ENCODE measurements at places on chromosomes 6 and 20. TPM values are rescaled to one million over a fixed set of nuclear protein-coding genes. Genes with fewer than 3 reads are reported as not detected.

Gene KIF16B
- total RNA-seq, result 11.2 TPM

Gene PRELID3B
- total RNA-seq, result 38.0 TPM

DNA sequence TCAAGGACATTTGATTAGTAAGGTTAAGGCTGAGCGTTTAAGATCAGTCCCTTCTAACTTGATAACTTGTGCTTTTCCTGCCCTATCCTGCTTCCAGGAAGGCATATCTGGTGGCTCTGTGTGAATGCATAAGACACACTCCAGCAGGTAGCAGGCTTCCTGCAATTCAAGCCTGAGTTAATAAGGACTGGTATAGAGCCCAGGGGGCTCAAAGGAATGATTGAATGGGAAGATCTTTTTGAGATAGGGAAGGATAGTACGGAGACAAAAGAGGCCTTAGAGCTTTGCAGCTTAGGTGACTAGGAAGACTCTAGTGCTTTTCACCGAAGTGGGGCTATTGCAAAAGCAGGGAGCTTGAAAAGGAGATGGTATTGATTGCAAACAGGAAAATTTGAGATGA lies 307.1 kb downstream of the GRIK2 start:
- DNase-seq, result no peak

GRCh38 chr6:121460170-121460569 lies 24.7 kb downstream of the GJA1 start:
- no peak for DNase-seq

- no peak for DNase-seq
These were observed 286.3 kb downstream of the BTBD3 start for GRCh38 chr20:12203981-12204380.

GRCh38 chr20:10837901-10838300 lies 164.1 kb upstream of the JAG1 start:
- no peak for DNase-seq

Gene PACRG
- total RNA-seq, result 2.5 TPM

- no peak for DNase-seq
These were observed 48.7 kb upstream of the ADGRF1 start for GRCh38 chr6:47090881-47091280.

DNA sequence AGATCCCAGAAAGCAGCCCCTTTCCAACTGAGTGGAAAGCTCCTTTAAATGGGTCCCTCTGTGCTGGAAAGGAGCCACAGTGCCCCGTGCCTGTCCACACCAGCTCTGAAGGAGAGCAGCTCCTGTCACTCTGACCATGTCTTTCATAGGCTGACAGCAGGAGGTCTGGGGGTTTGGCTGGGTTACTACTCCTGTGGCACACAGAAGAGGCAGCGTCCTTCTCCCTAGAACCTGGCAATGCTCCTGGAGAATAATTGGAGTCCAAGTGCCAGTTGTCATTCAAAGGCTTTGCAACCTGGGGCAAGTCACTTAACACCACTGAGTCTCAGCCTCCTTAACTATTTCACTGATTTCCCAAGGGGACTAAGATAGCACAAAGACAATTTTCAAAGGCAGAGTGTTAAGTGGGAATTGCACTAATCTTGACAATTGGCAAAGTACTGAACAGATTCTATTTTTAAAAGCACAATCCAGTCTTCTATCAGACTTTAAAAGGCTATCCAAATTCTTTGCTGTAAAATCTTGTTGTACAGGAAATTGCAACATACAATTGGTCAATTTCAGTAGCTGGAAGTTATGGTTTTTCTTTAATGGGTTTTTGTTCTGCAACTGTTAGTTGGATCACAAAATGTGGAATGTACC lies 457.2 kb downstream of the KIF16B start:
- DNase-seq, result no peak

GRCh38 chr20:20020908-20021307 lies 3.7 kb downstream of the NAA20 start:
- no peak for DNase-seq

DNA sequence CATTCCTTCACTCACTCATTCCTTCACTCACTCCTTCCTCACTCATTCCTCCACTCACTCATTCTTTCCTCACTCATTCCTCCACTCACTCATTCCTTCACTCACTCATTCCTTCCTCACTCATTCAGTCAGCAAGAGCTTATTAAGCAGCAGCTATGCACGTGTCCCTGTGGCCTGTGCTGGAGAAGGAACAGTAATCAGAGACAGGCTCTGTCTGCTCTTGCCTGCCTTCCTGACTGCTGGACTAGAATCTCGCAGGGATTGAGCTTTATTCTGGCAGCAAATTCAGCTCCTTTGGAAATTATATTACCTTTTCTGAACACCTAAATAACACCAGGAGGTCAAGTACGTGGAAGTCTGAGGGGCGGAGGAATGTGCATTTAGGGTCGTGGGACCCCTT lies 138.9 kb upstream of the AGPAT4 start:
- DNase-seq, result no peak

Gene ZNF831
- total RNA-seq, result not detected

Gene CLPSL1
- not detected for total RNA-seq

Gene RIMS4
- total RNA-seq, result 1.7 TPM

DNA sequence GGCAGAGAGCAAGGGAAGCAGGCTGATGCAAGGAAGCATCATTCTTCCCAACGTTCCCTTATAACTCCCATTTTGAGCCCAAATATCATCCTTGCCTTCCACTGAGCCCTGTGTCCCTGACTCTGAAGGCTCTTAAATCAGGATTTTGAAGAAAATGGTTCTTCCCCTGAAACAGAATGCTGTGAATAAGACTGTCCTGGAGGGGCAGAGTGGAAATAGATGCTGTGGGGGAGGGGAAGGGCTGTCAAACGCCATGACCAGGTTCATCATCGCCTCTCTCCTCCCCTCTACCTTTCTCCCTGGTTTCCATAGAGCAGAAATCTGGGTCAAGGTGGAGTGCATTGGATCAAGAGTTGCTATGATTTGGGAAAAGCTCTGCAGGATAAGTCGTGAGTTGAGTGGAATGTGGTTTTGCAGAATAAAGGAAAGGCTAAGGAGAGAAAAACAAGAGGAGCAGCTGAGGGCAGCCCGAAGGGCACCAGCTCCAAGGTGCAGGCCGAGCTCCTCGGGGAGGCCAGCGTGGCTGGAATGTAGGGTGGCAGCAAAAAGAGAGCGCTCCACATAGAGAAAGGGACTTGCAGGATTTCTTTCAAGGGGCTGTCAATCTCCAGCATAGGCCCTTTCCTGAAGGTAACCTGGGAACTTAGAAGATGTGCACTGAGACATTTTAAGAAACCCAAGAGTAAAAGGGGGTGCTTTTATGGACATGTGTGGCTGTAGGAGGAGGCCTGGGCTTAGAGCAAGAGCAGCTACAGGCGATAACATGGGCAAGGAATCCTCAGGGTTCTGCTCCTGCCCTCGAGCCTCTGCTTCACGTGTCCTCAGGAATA lies 120.8 kb upstream of the CDYL start:
- no peak for DNase-seq

GRCh38 chr6:118897386-118897785 lies 3.4 kb downstream of the ASF1A start:
- DNase-seq, result no peak

- DNase-seq, result no peak
These were observed 301.2 kb downstream of the RNGTT start for GRCh38 chr6:88662163-88662580.

- no peak for DNase-seq
These were observed 149.6 kb downstream of the LINC00237 start for GRCh38 chr20:20956513-20956931.

DNA sequence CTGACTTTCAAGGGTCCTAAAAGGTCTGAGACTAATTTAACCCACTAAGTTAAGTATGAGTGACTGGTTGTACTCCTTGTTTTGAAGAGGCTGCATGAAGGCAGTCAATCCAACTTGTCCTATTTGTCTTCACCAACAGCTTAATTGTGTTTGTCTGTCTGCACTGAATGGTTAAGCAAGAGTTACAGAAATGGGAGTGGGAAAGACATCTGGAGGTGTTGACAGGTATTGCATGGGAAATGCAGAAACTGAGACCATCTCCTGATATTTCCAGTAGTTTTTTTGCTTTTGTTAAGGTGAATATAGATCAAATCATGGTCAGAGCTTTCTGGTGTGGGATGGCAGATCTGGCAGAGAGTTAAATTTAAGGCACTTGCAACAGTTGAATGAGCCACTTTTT lies 6.5 kb downstream of the FUT9 start:
- no peak for DNase-seq

GRCh38 chr20:10356628-10357027 lies 77.4 kb downstream of the MKKS start:
- no peak for DNase-seq

DNA sequence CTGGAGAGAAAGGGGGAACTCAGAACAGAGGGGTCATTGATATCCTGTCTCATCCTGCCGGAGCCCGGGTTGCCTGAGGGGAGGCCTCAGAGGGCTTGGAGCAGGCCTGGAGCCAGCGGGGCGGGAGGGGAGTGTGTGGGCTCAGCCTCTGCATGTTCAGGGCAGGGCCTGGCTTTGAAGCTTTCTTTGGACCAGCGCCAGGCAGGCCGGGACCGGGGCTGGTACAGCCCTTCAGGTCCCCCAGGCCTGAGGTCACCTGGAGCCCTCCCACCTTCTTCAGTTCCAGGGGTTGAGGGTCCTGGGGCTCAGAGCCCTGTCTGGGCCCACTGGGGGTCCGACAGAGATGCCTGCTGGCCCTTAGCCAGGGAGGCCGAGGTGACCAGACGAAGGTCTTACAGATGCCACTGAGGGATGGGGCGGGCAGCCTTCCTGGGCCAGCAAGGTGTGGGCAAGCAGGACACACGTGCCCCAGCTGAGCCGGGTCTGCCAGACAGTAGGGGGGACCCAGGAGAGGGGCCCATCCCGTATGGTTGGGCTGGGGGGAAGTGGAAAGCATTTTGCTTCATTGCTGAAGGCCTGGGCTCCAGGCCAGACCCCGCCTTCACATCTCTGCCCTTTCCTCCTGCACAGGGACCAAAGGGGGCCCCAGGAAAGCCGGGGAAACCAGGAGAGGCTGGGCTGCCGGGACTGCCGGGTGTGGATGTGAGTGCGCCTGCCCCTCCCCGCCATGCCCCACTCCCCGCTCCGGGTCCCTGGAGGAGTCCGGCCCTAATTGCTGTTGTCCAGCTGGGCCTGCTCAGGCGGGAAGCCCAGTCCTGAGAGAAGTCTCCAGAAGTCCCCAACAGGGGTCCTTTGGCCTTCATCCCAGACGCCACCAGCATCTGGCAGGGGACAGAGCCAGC lies 2.0 kb downstream of the COL9A3 start:
- DNase-seq, result no peak

DNA sequence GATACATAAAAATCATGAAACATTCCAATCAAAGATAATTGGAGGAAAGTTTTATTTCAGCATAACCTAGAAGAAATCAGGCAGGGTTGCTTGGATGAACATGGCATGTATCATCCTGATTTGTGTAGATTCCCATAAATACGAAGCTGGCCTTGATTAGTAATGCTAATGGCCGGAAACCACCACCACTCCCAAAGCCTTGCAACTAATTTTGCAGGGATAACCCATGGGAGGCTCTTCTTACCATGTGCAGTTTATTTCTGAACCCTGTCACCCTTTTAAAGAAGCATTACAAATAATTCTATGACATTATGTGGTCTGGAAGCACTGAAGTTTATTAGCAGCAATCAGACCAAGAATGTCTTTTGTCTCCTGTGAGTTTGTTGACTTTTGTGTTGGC lies 80.8 kb downstream of the AIG1 start:
- no peak for DNase-seq

Gene TNFRSF21
- 23.1 TPM for total RNA-seq

- no peak for DNase-seq
These were observed 111.7 kb upstream of the PTPRK start for GRCh38 chr6:128632131-128632530.

GRCh38 chr6:100664274-100665040 lies 199.7 kb upstream of the SIM1 start:
- DNase-seq, result no peak

GRCh38 chr6:2185466-2185865 lies 59.9 kb downstream of the GMDS start:
- no peak for DNase-seq

- no peak for DNase-seq
These were observed 536.2 kb upstream of the NRSN1 start for GRCh38 chr6:23589811-23590210.

GRCh38 chr6:56856036-56856580 lies 98.8 kb upstream of the BEND6 start:
- DNase-seq, result no peak

DNA sequence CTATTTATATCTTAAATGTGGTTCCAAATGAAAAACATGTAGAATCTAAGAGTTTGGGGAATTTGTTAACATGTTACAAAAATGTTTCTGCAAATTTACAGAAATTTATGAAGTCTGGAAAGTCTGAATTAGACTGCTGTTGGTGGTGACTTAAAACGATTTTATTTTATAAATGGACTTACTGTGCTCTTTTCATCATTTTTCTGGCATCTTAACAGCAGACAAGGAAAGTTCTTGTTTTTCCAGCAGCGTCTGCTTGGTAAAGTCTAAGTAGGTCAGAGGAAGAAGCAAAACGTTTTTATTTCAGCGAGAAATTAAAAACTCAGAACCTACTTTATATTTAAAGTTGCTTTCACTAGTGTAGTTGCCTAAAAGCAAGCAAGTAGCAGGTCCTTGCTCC lies 48.6 kb upstream of the COL9A1 start:
- no peak for DNase-seq

DNA sequence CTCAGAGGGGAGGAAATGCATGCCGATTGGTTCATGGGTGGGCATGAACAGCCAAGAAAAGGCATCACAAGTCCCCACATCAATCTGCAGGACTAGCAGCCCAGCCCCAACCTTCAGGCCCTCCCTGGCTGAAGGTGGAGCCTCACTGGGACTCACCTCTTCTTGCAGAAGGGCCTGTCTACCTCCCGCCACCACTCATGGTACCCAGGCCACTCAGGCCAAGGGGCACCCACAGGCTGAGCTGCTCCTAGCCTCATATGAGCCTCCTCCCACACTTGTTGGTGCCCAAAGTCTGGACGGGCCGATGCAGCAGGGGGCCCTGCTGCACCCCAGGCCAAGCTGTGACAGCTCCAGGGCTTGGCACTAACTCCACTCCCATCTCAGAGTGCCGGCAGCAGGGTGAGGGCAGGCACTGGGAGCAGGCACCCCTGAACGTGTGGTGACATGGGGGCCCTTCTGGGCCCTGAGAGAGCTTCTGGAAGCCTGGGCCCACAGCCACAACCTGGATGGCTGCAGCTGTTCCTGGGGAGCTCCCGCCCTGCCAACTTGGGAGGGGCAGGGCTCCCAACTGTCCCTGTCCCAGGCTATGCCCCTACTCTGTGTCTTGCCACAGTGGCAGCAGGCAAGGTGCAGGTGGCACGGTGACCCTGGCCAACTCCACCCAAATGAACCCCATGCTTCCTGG lies 13.7 kb upstream of the FUT9 start:
- peak; percentile 66 for DNase-seq

- no peak for DNase-seq
These were observed 619.0 kb downstream of the FRK start for GRCh38 chr6:115441651-115442050.

Gene EPB41L2
- 59.9 TPM for total RNA-seq

DNA sequence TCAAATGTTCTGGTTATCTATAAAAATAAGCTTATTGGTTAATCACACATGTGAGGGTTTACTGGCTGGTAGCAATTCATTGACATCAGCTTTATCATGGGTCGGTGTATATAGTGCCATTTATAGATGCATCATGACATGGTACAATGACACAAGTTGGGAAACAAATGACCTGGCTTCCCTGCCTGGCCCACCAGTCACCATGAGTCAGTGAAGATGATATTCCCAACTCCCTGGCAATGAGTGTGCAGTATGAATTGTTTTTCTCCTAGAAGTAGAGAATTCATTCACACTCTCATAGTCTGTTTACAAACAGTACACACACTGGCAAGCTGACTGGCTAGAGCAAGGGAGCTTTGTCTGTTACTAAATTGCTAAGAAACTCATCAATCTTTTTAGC lies 37.2 kb upstream of the CALHM6 start:
- no peak for DNase-seq

- no peak for DNase-seq
These were observed 305 bp downstream of the IL17A start for GRCh38 chr6:52186480-52186879.

All from chondrocyte (in vitro differentiated cells).